Germinal center (tissue), 1 donor: ENCODE measurements at places on chromosomes 3 and 15.

DNA sequence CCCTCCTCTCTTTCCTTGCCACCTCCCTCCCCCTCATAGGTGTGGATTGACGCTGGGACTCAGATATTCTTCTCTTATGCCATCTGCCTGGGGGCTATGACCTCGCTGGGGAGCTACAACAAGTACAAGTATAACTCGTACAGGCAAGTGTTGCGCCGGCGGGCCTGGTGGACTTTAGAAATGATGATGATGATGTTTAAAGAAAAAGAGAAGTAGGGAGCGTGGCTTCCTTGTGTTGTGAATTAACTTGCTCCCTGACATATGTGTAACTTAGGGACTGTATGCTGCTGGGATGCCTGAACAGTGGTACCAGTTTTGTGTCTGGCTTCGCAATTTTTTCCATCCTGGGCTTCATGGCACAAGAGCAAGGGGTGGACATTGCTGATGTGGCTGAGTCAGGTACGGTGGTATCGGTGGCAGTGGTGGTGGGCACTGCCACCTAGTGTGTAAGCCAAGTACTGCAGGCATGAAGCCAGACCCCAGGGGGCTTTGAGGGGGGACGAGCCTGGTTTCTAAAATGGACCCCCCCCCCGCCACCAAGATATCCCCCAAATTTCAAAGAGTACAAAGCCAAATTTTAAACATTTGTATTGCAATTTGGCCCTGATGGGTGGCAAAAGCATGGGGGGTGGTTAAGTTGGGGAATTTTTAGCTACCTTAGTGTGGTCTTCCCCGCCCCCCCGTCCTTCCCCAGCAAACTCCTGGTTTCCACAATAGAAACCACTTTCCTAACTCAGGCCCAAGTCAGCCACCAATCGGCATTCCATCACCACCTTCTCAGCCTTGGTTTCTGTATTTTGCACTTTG is 65.6 kb downstream of the SLC6A6 start:
- DNase-seq: peak; percentile 84

DNA sequence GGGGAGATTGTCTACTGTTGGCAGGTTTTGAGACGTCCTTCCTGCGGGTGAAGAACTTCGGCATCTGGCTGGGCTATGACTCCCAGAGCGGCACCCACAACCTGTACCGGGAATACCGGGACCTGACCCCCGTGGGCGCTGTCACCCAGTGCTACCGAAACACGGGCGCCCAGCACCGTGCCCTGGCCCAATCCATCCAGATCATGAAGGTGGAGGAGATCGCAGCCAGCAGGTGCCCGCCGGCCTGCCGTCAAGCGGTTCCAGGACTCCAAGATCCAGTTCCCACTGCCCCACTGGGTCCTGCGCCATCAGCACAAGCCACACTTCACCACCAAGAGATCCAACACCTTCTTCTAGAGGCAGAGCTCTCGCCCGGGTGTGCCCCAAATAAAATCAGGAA is 194.9 kb upstream of the EPHA6 start:
- no peak for DNase-seq

DNA sequence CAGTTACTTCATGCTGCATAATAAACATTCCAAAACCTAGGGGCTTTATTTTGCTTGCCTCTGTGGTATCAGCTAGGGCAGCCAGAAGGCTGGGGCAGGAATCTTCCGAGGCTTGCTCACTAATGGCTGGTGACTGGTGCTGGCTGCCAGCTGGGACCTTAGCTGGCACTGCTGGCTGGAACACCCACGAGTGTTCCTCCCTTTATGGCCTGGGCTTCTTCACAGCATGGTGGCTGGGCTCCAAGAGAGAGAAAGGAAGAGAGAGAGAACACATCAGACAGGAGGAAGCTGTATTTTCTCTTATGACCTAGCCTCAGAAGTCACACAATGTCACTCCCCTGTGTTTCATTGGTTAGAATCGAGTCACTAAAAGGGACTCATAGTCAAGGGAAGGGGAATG is 23.9 kb upstream of the CDCP1 start:
- no peak for DNase-seq

DNA sequence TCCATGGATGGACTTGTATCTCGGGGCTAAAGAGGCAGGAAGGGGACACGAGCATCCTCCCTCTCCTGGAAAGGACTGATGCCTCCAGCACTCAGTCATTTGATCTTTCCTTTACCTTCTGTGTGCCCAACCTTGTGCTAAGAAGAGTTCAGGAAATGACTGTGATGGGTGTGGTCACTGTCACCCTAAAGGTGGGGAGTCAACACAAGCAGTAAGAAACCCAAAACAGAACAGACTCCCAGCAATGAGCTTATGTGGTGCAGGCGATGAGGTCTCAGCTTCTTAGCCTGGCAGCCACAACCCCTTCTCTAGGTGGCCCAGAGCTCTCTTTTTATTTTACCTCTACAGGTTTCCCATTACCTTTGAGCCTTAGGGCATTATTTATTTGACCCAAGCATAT is 3.8 kb downstream of the MPI start:
- DNase-seq: no peak

DNA sequence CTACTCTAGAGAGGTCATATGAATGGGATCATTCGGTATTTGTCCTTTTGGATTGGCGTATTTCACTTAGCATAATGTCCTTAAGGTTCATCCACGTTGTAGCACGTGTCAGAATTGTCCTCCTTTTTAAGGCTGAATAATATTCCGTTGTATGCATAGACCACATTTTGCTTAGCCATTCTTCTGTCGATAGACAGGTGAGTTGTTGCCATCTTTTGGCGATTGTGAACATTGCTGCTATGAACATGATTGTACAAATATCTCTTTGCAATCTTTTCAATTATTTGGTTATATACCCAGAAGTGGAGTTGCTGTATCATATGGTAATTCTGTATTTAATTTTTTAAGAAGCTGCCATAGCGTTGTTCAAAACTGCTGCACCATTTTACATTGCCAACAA is 52.4 kb upstream of the GOLGA8J start:
- DNase-seq: no peak

GRCh38 chr3:53650424-53650823 is 156.0 kb downstream of the CACNA1D start:
- DNase-seq: peak; percentile 41

GRCh38 chr3:73624017-73624820 is 522 bp downstream of the PDZRN3 start:
- DNase-seq: no peak
